Left ventricle myocardium inferior (tissue), 1 donor: ENCODE measurements at places on chromosomes 1 and 21.

DNA sequence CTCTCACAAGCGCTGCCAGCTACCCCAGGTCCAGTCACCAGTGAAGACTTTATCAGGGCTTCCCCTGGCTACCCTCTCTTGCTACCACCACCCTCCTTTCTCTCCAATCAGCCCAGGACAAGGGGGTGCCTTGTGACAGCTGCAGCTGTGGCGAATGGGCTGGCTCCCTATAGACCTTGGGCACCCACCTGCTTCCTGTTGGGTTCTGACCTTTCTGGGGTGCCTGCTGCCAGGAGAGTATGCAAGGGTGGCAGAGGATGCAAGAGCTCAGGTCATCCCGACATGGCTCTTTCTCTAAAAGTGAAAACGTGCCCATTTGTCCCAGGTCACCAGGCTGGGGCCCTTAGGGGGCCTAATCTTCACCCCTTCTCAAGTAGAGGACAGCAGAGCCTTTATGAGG, 6.6 kb downstream of the KLHDC8A start:
- no peak for DNase-seq

GRCh38 chr1:21290546-21290944, 282 bp upstream of the ECE1 start:
- DNase-seq = no peak

DNA sequence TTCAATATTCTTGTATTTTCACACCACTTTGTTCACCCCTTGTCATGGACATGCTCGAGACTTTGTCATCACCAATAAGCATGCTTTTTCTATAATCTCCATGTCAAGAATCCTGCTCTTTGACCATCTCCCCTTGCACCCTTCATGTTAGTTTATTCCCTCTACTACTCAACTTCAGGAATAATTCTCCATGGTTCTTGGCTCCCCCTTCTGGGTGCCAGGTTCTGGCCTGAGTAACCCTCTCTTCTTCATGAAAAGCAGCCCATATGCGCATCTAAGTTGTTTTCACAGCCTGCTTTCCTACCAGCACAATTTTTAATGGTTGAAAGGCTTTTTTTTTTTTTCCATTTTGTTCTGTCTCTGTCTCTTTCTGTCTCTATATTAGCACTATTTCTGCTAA, 160.7 kb downstream of the LEPR start:
- no peak for DNase-seq

DNA sequence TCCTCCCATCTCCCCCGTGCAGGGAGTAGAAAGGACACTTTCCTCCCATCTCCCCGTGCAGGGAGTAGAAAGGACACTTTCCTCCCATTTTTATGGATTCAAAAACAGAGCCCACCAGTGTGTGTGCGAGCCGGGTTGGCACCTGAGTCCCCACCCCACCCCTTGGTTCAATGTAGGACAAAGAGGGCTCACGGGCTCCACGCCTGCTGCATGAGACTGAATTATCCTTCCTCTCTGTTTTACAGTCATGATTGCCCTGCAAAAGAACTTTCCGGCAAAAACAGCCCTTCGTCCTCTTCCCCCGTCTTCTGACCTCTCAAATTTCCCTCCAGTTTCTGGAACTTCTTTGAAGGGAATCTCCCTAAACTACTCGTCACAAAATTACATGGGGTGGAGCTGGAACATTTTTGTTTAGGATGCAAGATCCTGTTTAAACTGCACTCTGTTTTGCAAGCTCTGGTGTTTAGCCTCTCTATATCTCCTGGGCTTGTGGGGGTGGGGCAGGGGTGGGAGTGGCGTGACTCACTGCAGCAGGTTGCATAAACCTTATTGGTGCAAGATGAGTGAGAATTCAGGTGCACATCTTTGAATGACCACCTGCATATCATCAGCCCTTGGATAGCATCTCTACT, 99.8 kb downstream of the PSMG1 start:
- DNase-seq = no peak

- no peak for DNase-seq
Measured at GRCh38 chr1:29749024-29749945, 513.0 kb downstream of the PTPRU start.
